Left ventricle myocardium inferior (tissue), 1 donor: ENCODE measurements at places on chromosomes 5 and 9. TPM values are rescaled to one million over a fixed set of nuclear protein-coding genes. Genes with fewer than 3 reads are reported as not detected.

GRCh38 chr9:98977813-98978212 lies 34.1 kb downstream of the COL15A1 start:
- DNase-seq, result no peak
- peak overlapping the region; percentile 86 for H3K27ac ChIP-seq
- H3K4me3 ChIP-seq, result no peak overlapping the region
- H3K36me3 ChIP-seq, result no peaks in the 10 kb centered on the region
- no peaks in the 10 kb centered on the region for H3K27me3 ChIP-seq

GRCh38 chr5:9851458-9851857 lies 221.3 kb upstream of the TAS2R1 start:
- peaks cover 13% of the 10 kb centered on the region for H3K27me3 ChIP-seq
- H3K36me3 ChIP-seq, result no peaks in the 10 kb centered on the region
- no peak for DNase-seq
- H3K4me3 ChIP-seq, result no peak overlapping the region

DNA sequence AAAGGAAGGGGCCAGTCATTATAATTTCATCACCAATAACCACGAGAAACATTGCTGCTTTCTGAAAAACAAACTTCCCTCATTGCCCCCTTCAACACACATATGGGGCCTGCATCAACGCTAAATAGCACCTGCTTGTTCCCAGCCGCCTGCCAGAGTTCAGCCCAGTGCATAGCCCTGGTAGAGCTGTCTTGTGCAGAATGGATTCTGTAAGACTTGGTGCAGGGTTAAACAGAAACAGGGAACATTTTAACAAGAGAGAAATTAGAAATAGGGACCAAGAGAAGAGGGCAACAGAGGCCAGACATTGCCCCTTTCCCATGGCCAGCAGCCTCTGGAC lies 56.7 kb downstream of the UBE2QL1 start:
- DNase-seq, result no peak
- H3K4me3 ChIP-seq, result no peak overlapping the region
- H3K27me3 ChIP-seq, result no peaks in the 10 kb centered on the region
- H3K27ac ChIP-seq, result no peak overlapping the region
- H3K36me3 ChIP-seq, result no peaks in the 10 kb centered on the region
- peaks cover 13% of the 10 kb centered on the region for H3K4me1 ChIP-seq

DNA sequence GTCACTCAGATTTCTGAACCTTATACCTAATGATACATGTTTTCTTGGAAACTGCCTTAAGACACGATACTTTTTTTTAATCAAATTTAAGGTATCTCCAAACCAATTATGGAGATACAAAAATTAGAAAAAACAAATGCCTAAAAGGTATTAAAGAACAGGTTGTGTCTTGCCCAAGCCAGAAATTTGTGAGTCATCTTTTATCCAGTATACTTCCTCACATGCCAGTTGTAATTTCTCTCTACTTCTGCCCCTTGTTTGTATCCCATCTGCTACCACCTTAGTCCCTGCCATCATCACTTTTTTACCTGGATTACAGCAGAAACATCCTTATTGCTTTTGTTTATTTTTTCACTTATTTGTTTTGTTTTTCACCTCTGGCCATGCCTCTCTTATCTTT lies 571.2 kb upstream of the DAB2 start:
- H3K36me3 ChIP-seq, result no peaks in the 10 kb centered on the region
- H3K4me1 ChIP-seq, result no peaks in the 10 kb centered on the region
- H3K27ac ChIP-seq, result no peak overlapping the region
- no peak for DNase-seq
- H3K4me3 ChIP-seq, result no peak overlapping the region

- no peaks in the 10 kb centered on the region for H3K4me1 ChIP-seq
- no peak for DNase-seq
- H3K4me3 ChIP-seq, result no peak overlapping the region
- H3K27me3 ChIP-seq, result no peaks in the 10 kb centered on the region
These were observed 94.2 kb downstream of the AGTPBP1 start for GRCh38 chr9:85647571-85647970.

Gene PCDHB12
- total RNA-seq, result 0.69 TPM

Gene PAXX
- 19.8 TPM for total RNA-seq
